Sciatic nerve (tissue), 2 donors: ENCODE measurements at places on chromosomes 3 and 15. TPM values are rescaled to one million over a fixed set of nuclear protein-coding genes. Genes with fewer than 3 reads are reported as not detected.

DNA sequence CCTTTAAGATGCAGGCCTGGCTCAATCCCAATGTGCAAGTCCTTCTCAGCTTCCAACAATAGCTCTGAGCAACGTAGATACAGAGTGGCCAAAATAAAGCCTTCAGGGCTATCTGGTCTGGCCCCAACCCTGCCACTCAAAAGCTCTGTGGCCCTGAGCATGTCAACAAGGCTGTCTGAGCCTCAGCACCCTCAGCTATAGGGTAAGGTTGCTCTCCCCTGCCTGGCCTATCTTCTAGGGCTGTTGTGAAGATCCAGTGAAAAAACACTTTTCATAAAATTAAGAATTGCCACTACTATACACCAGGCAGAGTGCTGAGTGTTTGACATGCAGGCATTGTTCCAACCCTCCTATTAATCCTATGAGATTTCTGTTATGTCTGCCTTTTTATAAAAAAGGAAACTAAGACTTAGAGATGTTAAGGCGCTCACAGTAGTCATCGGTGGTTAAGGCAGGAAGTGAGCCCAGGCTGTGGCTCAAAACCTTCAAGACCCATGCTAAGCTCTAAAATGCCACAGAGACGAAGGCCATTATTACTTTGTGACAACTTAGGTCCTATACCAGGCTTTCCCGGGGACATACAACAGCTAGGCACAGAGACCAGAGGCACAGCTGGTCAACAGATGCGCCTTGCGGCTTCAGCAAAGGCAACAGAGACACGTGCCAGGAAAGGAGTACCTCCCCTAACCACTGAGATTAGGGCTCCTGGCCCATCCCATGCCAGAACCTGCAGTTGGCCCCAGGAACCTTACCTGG, 5.1 kb downstream of the POLG start:
- no peak for DNase-seq

GRCh38 chr3:169456900-169457299, 206.6 kb downstream of the MECOM start:
- DNase-seq: no peak

- no peak for DNase-seq
Observed at GRCh38 chr3:75341324-75342067, 322.6 kb upstream of the FRG2C start.

- no peak for DNase-seq
Observed at GRCh38 chr3:187889601-187890404, 144.5 kb upstream of the BCL6 start.

The TGM4 gene
- not detected for total RNA-seq

GRCh38 chr3:76986876-76987474, 52.9 kb upstream of the ROBO2 start:
- no peak for DNase-seq

The PSMD2 gene
- 122 TPM for total RNA-seq

- DNase-seq: no peak
Observed at GRCh38 chr3:153110041-153110440, 52.0 kb upstream of the RAP2B start.
